ENCODE measurements at places on chromosomes 2 and 18.

GRCh38 chr18:12038082-12038638 is 55.5 kb upstream of the ANKRD62 start:
- DNase-seq = peak; percentile 25

GRCh38 chr2:41727711-41728110 is 320.1 kb upstream of the PKDCC start:
- DNase-seq = no peak

DNA sequence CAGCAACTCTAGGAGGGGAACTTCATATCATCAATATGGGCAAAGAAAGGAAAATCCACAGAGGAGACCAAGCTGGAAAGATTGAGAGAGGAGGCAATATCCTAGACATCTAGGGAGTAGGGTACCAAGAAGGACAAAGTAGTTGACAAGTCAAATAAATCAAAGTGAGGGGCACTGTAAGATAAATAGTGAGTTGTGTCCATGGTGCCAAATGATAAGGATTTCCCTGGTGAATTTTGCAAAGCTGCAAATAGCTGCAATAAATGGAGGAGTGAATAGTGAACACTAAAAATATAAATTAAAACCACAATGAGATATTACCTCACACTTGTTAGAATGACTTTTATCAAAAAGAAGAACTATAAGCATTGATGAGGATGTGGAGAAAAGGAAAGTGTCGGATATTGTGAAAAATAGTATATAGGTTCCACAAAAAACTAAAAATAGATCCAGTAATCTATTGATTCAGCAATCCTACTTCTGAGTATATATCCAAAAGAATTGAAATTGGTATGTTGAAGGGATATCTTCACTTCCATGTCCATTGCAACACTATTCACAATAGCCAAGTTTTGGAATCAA is 258.2 kb upstream of the FN1 start:
- DNase-seq = no peak

DNA sequence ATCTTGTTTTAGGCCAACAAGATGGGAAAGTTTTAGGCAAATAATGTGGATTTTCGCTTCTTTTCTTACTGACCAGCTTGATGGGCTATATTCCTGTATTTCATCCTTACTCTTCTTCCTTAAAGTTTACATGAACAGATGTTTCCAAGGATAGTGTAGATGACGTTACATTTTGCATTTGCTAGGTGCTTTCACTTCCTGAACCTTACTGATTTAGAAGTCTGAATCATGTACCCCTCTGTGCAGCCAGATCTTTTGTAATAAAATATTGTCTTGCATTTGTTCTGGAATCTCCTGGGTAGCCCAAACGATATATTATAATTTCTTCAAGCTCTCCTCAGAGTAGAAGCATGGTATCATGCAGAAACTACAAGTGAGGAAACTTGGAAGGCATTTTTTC is 93.4 kb downstream of the CALCRL start:
- no peak for DNase-seq

DNA sequence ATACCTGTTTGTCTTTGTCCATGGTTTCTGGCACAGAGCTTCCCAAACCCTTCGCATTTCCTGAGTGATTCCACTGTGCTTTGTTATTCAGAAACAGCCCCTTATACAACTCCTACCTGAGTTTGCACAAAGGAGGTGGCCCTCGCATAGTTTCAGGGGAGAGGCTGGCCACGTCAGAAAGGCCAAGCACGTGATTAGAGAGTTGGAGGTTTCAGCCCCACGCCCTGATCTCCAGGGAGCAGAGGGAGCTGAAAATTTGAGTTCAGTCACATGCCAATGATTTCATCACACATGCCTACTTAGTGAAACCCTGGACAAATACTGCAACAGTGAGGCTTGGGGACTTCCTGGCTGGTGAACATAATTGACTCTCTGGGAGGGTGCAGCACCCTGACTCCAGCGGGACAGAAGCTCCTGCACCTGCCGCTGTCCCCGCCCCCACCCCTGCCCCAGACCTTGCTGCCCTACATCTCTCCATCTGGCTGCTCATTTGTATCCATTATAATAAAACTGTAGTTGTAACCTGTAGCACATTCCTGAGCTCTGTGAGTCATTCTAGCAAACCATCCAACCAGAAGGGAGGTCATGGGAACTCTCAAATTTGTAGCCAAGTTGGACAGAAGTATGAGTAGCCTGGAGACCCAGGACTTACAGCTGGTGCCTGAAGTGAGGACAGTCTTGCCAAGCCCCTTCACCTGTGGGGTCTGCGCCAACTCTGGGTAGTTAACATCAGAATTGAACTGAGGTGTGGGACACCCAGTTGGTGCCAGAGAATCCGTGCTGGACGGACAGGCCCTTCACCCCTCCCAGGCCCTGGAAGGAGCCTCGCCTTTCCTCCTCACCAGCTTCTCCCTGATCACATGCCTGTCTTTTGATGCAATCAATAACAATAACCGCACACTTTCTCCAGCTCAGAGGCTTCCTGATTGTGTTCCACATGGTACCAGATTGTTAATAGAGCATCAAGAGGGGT is 224.3 kb downstream of the ANAPC1 start:
- peak; percentile 80 for DNase-seq

DNA sequence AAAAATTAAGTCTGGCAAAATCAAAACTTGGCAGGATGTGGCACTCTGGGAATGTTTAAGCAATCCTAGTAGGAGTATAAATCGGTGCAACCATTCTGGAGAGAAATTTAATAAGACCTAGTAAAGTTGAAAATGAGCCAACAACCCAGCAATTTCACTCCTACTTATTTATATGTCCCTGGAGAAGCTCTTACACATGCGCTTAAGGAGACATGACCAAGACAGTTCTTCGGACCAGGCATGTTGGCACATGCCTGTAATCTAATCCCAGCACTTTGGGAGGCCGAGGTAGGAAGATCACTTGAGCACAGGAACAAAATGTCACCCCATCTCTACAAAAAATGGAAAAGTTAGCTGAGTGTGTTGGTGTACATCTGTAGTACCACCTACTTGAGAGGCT is 374.6 kb upstream of the LYPD1 start:
- no peak for DNase-seq

- no peak for DNase-seq
These were observed 105.8 kb upstream of the UGP2 start for GRCh38 chr2:63735931-63736330.

GRCh38 chr2:170505631-170506275 is 209.4 kb upstream of the SP5 start:
- DNase-seq = peak; percentile 50

GRCh38 chr2:152730591-152731333 is 12.3 kb downstream of the ARL6IP6 start:
- DNase-seq = peak; percentile 3

GRCh38 chr2:220916931-220917330 is 655.2 kb downstream of the EPHA4 start:
- DNase-seq = no peak

DNA sequence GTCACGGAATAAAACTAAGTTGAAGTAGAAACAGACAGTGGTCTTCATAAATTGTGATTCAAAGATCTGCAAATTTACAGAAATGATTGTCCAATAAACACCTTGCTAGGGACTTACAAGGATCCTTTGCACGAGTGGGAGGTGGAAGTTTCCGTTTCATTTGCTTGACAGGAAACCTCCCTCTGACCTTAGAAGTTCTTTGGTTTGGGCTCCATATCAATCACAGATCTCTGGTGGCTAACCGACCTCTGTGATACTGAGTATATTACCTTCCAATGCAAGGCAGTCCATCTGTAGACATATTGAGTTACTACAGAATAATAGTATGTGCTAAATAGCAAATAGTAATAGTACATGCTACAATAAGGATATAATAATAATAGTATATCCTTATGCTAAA is 33.7 kb upstream of the RNF152 start:
- DNase-seq = no peak

DNA sequence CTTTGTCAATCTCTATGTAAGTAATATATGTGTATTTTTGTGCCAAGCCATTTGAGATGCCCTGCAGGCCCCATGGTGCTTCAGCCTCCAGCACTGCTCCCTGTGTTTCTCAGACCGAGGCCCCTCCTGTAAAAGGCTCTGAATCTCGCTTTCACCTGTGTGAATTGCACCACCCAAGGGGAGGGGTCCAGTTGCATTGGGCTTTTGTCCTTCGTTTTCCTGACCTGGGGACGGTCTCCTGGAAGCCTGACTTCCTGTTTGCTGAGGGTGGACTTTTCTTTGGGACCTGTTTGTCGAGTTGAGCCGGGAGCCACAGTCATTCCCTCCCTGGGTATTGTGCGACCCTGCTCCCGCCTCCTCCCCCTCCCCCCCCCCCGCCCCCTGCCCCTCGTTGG is 48.9 kb downstream of the AGAP1 start:
- no peak for DNase-seq

- DNase-seq = no peak
These were observed 6.6 kb downstream of the CFAP221 start for GRCh38 chr2:119550856-119551255.

GRCh38 chr2:40543381-40543780 is 91.5 kb upstream of the SLC8A1 start:
- DNase-seq = no peak

- DNase-seq = peak; percentile 66
These were observed 63.0 kb downstream of the REEP1 start for GRCh38 chr2:86274265-86274917.

DNA sequence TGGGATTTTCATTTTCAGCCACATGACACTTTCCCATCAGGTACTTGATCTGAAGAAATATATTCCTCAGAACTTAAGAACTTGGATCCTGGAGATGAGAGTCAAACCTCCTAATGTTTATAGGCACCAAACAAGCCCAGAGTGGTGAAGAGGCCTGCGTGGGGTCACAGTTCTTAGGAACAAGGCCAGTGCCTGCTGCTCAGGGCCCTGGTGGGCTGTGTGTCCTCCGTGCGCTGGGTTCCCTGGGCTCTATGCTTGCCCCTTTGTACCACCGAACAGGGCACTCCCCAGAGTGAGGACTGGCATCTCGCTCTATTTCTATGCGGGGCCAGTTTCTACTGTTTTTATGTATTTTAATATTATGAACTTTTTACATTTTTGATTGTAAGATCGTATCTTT is 76.0 kb upstream of the RBM44 start:
- DNase-seq = no peak

GRCh38 chr2:25699216-25699615 is 25.8 kb upstream of the DTNB start:
- no peak for DNase-seq

DNA sequence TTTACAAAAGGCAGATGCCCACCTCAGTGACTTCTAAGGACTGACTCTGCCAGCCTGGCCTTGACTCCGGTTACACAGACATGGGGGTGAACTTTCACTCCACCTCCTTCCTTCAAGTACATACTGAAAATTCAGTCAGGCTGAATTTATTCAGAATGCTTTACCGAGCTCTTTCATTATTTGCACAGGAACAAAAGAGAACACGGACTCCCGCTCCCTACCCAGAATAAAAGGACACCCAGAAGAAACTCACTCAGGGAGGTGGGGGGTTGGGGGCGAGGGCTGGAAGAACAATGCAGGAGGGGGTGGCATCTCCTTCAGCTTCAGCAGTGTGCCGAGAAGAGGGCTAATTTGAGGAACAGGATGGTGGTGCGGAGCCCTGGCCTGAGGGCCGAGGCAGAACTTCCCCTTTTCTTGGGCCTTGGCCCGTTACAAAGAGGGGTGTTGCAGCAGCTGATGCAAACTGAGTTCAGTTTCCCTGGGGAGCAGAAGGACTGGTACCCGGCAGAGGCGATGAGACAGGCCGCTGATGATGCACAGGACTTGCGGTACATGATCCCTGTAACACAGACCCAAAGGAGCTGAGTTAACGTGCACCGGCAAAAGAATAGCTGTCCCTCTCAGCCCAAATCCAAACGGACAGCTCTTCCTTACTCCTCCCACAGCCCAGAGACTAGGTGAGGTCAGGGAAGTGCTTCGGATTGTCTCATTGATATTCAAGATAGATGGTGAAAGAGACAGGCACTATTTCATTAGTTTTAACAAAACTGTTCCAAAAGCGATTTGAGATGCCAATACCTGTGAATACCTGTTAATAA is 24.1 kb downstream of the LYPD1 start:
- DNase-seq = no peak

- DNase-seq = no peak
These were observed 432.5 kb upstream of the LRRTM1 start for GRCh38 chr2:80737047-80737446.

GRCh38 chr2:176763851-176764404 is 448.7 kb upstream of the HNRNPA3 start:
- no peak for DNase-seq

DNA sequence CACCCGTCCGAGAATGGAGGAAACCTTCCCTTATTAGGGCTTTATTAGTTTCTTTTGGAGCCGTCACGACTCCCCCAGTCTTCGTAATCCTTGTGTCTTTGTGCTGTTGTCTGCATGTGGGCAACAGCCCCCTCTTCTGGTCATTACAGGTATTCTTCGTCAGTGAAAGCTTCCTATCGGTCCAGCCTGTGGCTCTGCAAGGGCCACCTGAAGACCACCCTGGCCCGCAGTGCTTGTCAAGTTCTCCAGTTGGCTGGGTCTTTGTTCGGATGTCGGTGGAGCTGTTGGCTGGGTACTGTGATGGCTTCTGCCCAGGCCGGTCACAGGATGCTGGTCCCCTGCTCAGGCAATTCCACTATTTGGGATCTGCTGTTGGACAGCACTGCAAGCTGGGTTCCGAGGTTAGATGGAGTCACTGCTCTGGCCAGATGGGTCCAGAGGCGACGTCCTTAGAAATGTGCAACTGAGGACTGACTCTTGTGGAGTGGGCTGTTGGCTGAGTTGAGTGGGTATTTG is 19.2 kb downstream of the E2F6 start:
- peak; percentile 71 for DNase-seq

GRCh38 chr2:109654326-109655050 is 40.3 kb downstream of the SOWAHC start:
- DNase-seq = no peak

DNA sequence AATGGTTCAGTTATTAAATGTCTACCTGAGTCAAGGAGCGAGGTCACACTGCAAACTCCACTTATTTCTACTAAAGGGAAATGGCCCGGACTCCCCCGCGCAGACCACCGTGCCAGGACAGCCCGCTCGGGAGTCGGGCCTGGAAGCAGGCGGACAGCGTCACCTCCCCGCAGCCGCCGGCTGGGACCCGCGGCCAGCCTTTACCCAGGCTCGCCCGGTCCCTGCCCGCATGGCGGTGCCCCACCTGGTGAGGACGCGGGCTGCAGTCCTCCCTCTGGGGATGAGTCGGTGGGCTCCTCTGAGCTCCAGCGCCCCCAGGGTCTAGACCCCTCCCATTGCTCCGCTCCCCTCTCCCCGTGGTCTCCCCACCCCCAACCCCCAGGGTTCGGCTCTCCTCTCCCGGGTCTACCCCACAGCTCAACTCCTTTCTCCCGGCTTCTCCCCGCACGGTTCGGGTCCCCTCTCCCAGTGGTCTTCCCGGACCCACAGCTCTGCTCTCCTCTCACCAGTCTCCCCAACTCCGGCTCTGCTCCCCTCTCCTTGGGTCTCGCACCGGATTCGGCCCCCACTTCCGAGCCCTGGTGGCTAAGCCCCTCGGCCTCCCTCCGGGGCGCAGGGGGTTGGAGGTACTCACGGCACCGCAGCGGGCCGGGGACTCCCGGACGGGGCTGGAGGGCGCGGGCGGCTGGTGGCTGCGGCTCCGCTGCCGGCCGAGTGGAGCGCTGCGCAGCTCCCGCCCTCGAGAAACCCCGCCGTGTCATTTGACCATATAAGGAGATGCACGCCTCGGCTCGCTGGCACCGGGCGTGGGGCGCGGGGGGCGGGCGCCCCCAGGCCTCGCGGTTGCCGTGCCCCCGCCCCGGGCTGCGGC is at the start of gene FHL2:
FHL2 (minus strand) TSS at position 716 of the 871 bp plus-strand sequence. CDS start 12,535 bp downstream, outside the sequence.
- peak; percentile 87 for DNase-seq

- no peak for DNase-seq
These were observed 558.5 kb downstream of the CPS1 start for GRCh38 chr2:211114826-211115455.
